ENCODE measurements at places on chromosomes 5 and 9.

- no peak for DNase-seq
Observed at GRCh38 chr5:16883806-16884205, 52.3 kb downstream of the MYO10 start.

- DNase-seq = no peak
Observed at GRCh38 chr5:18740301-18740700, 1106.0 kb downstream of the TAF11L14 start.

GRCh38 chr9:116480700-116481099 lies 206.4 kb upstream of the TRIM32 start:
- no peak for DNase-seq

DNA sequence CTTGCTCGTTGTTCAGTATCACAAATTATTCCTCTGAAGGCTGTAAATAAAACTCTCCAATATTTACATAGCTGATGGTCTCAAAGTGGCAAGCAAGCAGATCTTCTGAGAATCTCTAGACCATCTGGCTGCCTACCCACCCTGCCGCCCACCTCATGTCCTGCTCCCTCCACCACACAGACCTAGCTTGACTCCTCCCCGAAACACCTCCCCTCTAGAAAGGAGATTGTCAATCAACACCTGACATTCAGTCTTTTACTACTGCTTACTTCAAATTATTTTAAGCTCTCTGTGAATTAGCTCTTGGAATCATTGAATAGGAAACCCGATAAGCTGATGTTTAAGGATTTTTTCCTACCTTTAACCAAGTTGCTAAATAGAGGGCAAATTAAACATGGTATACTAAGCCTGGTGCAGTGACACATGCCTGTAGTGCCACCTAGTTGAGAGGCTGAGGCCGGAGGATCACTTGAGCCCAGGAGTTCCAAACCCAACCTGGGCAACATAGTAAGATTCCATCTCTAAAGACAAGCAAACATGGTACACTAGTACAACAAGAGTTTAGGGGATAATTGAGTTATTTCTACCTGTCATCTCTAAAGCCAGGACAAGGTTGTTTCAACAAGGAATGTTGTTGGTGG lies 10.9 kb upstream of the SOWAHA start:
- no peak for DNase-seq

- no peak for DNase-seq
Observed at GRCh38 chr5:167284222-167284890, 1007.1 kb upstream of the WWC1 start.

- no peak for DNase-seq
Observed at GRCh38 chr5:90095292-90096060, 314.1 kb downstream of the CETN3 start.

GRCh38 chr9:97396256-97396655 lies 15.6 kb upstream of the TDRD7 start:
- DNase-seq = no peak

- DNase-seq = no peak
Observed at GRCh38 chr5:82349652-82350051, 71.5 kb upstream of the RPS23 start.

- no peak for DNase-seq
Observed at GRCh38 chr5:153792305-153792704, 246.4 kb downstream of the FAM114A2 start.

DNA sequence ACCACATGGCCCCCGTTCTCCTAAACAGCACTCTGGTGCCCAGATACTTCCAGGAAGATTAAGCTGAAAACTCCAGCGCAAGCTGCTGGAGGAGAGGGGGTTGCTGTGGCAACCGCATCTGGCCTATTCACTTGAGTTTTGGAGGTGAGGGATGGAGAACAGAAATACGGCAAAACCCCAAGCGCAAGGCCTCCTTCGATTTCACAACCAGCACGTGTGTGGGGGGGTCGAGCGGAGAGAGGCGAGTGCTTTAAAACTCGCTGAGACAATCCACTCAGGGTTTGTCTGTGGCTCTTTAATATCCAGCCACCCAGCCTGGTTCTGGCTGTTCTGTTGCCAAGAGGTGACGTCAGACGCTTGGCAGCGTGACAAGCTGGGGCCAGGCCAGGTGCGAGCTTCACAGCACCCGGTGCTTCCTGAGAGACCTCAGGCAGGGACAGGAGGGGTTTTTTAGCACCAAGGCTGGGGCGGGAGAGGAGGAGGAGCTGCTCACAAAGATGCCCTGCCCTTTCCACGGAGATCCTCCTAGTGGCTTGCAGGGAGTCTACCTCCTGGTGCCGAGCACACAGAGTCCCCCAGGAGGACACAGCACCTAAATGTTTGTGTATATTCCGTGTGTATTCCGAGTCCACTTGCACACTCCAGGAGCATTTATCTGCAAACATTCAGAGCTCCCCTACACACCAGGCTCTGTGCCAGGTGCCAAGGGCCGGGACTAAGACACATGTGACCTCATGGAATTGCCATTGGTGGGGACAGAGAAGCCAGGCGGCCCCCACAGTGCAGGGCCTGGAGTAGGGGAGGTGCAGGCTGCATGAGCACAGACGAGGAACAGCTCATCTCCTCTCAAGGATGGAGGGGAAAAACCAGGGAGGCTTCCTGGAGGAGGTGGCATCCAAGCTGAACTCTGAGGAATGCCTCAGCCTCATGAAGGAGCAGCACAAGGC lies 194.6 kb downstream of the OLFM1 start:
- no peak for DNase-seq

GRCh38 chr9:134378901-134379338 lies 52.7 kb downstream of the RXRA start:
- no peak for DNase-seq

- no peak for DNase-seq
Observed at GRCh38 chr5:305050-305449, 16.5 kb upstream of the AHRR start.

- DNase-seq = no peak
Observed at GRCh38 chr9:3856592-3856991, 330.8 kb upstream of the RFX3 start.

DNA sequence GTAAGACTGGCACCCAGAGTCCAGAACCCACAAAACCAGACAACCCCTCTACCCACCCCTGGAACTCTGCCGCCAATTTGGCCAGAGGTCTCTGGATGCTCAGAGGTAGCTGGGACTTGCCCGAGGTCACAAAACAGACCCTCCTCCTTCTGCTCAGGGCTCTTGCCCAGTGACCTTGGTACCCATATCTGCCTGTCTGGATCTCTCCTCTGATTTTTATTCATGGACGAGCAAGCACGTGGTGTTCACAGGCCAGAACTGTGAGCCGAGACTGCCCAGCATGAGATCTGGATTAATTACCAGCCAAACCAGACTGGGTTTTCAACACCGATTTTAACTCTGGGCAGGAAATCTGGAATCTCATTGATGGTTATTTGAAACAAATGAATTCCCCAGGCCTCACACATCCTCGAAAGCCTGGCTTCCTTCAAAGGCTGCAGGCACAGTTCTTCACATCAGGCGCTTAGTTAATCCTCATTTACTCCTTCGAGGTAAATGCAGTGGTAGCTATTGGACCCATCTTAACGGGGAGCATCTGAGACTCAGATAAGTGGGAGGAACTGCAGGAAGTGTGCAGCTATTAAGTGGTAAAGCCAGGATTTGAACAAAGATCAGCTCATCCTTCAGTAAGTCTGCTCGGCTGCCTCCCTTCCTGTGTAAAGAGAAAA lies 21.4 kb downstream of the COL27A1 start:
- DNase-seq = no peak

DNA sequence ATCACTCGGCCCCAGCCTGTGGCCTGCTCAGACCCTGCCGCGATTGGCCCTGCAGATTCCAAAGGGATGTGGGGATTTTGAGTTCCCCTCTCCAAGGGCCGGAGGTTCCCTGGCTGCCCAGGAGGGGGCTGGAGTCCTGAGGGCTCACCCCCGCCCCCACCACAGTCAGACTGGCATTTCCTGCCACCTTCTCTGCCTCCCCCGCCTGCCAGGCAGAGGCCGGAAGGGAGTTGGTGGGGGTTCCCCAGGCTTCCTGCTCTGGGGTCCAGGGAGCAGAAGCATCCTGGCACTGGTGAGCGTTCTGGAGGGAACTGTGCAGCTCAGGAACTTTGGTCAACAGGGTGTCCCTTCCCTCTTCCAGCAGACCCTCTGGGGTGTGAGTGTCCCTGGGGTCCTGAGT lies 70.6 kb downstream of the RXRA start:
- DNase-seq = no peak

- DNase-seq = no peak
Observed at GRCh38 chr5:98128846-98129245, 644.6 kb upstream of the RGMB start.

DNA sequence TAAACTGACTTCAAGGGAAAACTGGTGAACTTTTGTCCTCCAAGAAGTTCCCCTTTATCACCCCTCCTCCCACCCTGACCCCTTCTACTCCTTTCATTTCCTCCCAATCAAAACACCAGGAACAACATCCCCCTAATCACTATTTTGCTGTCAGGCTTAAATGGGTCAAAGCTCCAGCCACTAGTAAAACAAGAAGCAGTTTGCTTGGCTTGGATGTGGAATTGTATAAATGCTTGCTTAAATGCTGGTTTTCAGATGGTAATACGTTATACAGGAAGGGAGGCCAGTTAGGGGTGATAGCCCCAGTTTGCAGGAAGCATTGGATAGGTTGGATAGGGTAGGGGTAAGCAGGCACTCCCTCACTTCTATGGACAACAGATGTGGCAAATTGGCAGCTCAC lies 473.6 kb downstream of the AGTPBP1 start:
- no peak for DNase-seq

- DNase-seq = no peak
Observed at GRCh38 chr5:72387985-72388384, 67.8 kb downstream of the PTCD2 start.

- no peak for DNase-seq
Observed at GRCh38 chr9:127027694-127028093, 94.7 kb downstream of the ANGPTL2 start.

GRCh38 chr9:137383081-137383783 lies 39.7 kb downstream of the EXD3 start:
- no peak for DNase-seq

GRCh38 chr5:29469581-29469980 lies 1723.9 kb upstream of the CDH6 start:
- DNase-seq = no peak

Measured in GM12891 (cell line).